Epithelial cell of prostate (primary cell): ENCODE measurements at places on chromosomes 13 and 19.
A peak's percentile ranks its signal among the peaks of the same experiment; 100 is the strongest.

- DNase-seq: no peak
Measured at GRCh38 chr13:48126944-48127830, 32.3 kb upstream of the MED4 start.

GRCh38 chr19:40369797-40370196 lies 20.2 kb downstream of the HIPK4 start:
- DNase-seq: no peak

DNA sequence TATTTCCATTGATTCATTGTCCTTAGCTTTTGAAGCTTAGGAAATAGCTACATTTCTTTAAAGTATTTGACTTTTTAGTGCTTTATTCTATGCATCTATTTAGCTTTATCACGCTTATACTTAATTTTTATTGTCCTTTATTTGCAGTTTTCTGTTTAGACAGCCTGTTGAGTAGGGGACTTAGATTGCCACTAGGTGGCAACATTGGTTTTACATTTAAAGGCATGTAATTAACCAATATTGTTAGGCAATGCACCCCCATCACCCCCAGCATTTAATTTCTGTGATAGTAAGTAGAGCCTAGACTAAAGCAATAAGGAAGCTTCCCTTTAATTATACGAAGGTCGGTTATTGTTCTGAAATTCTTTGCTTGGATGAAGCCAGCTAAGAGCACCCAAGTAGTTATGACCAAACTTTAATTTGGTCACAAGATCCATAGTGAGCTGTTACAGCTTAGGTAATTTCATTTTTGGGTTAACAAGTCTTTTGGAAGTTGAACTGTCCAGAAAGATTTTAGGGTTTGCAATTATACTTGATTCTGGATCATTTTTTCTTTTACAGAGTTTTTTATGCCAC lies 36.5 kb downstream of the B3GLCT start:
- no peak for DNase-seq

DNA sequence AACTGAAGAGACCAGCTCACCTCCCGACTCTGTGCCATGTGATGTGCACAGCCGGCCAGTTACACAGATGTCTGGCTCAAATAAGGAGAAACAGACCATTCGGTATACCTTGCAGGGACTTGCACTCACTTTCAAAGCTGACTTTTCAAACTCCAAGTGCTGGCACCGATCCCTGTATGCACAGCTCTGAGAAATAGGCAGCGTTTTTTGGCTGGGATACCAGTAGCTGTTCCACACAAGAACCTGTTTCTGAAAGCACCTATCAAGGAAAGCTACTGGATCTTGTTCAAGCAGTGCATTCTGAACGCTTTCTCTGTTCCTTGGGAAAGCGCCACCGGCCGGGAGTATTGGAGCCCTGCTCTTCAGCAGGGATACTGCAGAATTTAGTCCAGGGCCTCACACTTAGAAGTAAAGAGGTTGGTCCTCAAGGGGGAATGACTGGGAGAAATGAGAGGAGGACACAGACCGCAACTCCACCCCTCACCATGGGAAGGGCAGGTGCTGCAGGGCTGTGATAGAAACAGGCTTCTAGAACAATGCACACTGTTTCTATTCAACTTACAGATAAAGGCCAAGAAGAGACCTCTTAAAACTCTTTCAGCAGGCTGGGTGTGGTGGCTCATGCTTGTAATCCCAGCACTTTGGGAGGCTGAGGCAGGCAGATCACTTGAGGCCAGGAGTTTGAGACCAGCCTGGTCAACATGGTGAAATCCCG lies 53.6 kb upstream of the PABPC3 start:
- no peak for DNase-seq

DNA sequence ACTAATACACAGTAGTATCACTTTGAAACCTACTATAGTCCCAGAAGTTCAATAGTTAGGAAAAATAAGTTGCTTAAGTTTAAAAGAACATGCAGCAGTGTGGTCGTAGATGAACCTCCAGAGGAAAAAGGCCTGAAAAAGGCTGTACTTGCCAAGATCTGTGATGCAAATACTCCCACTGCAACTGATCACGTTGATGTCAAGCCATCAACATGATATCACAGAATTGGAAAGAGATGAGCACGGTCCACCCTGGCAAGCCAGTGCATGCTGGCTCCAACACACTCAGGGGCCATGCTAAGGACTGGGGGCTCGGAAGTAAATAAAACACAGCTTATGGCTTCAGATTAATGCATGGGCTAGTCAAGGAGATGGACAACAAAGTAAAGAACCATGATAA lies 71.8 kb upstream of the LRCH1 start:
- DNase-seq: no peak

DNA sequence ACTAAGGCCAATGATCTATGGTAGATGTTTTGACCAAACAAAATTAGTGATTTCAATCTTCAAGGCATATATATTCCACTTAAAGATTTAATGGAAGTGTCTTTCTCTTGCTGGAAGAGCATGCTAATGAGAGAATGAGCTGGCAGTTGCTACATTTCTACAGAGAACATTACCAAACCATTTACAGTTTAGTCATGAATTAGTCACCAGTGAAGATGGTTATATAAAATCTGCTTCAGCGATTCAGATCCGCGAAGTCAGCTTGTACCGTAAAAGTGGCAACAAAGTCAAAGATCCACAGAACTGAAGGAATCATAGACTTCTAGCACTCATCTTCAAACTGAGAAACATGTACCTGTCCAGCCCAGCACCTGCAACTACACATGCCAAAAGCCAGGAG lies 156.3 kb downstream of the SLITRK5 start:
- DNase-seq: peak; percentile 10

DNA sequence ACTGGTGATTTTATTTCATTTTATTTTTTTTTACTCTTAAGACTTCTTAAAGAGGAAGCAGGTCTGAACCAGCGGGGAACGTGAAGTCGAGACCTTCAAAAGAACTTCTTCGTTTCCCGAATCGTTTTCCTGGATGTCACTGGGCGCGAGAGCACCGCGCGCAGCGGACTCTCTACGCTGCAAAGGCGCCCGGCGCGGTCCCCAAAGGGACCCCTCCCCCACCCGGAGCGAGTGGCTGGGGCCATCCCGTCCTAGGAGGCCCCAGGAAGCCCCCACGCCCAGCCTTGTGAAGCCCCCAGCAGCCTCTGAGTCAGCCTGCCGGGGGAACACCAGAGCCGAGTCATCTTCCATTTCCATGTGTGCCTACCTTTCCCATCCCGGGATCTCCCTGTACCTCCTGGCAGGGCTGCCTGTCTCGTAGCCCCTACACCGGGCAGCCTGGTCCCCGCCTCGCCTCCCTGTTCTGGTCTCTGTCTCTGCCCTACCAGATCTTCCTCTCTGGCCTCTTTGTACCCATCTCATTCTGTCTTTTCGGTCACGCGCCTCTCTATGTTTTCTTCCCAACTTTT lies 608 bp downstream of the CD70 start:
- DNase-seq: no peak
